ENCODE measurements at places on chromosomes 2 and 18. TPM values are rescaled to one million over a fixed set of nuclear protein-coding genes. Genes with fewer than 3 reads are reported as not detected.

- H3K27ac ChIP-seq = no peak overlapping the region
- no peaks in the 10 kb centered on the region for H3K27me3 ChIP-seq
- peaks cover 50% of the 10 kb centered on the region for H3K4me1 ChIP-seq
- H3K36me3 ChIP-seq = no peaks in the 10 kb centered on the region
These were observed 17.3 kb downstream of the ALPK2 start for GRCh38 chr18:58611395-58612131.

- no peak for DNase-seq
- H3K27ac ChIP-seq = no peak overlapping the region
- H3K4me3 ChIP-seq = no peak overlapping the region
- H3K36me3 ChIP-seq = no peaks in the 10 kb centered on the region
- no peaks in the 10 kb centered on the region for H3K27me3 ChIP-seq
These were observed 136.6 kb downstream of the AGPS start for GRCh38 chr2:177529166-177529565.

TPO gene
- total RNA-seq = not detected

PPP1R1C gene
- total RNA-seq = 3.7 TPM

ASB18 gene
- total RNA-seq = not detected

RIT2 gene
- 1.4 TPM for total RNA-seq

- H3K36me3 ChIP-seq = no peaks in the 10 kb centered on the region
- no peak overlapping the region for H3K4me3 ChIP-seq
- no peaks in the 10 kb centered on the region for H3K4me1 ChIP-seq
- H3K27me3 ChIP-seq = no peaks in the 10 kb centered on the region
These were observed 9.0 kb upstream of the IL18R1 start for GRCh38 chr2:102346381-102347130.

DNA sequence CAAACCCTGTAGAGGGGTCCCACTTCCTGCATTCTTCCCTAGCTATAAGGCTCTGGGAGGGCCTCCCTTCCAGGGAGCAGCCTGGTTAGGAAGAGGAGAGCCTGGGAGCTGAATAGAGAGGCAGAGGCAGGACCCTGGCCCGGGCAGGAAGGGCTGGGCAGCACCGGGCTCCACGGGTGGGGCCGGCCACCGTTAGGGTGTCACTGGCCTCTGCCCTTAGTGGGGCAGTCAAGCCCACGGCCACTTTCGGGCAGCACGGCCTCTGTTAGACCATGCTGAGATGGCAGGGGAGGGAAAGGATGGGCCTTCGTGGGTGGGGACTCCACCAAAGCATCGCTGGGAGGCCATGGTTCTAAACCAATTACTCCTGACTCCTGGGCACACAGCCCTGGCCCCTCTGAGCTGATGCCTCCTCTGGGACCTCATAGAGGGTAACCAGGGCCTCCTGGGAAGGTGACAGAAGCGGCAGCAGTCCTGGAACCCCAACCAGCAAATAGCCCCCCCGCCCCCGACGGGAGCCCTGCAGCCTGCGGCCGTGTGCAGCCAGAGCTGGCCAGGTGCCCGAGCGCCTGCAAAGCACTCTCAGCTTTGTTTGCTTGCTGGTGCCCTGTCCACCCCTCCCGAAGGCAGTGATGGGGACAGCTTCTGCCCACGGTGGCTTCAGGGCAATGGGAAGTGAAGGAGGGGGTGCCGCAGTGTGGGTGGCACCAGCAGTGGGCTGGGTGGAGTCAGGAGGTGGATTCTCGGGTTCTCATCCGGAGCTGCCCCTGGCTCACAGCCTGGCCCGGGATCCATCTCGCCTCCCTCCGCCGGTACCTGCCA, 16.3 kb upstream of the HPCAL1 start:
- H3K27ac ChIP-seq = no peak overlapping the region
- no peak for DNase-seq
- H3K4me1 ChIP-seq = peaks cover 8% of the 10 kb centered on the region
- peaks cover 3% of the 10 kb centered on the region for H3K27me3 ChIP-seq
- H3K4me3 ChIP-seq = no peak overlapping the region
- no peaks in the 10 kb centered on the region for H3K36me3 ChIP-seq

DNA sequence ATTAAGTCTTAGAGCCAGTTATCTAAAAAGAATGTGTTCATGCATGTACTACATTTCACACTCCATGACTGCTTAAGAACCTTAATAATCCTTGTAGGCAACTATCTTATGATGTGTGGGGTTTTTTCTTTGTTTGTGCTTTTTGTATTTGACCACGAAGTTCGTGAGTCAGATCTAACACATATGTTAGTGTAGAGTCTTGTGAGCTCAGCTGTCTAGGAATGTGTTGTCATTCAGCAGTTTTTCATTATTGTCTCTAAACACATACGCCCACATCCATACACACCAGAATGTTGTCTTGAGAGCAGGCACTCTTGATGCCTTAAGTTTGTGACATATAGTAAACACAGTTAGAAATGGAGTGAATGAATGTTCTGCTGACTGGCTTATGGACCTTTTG, 38.4 kb downstream of the CAB39 start:
- H3K27me3 ChIP-seq = peaks cover 2% of the 10 kb centered on the region
- no peak overlapping the region for H3K27ac ChIP-seq
- peaks cover 17% of the 10 kb centered on the region for H3K4me1 ChIP-seq

DNA sequence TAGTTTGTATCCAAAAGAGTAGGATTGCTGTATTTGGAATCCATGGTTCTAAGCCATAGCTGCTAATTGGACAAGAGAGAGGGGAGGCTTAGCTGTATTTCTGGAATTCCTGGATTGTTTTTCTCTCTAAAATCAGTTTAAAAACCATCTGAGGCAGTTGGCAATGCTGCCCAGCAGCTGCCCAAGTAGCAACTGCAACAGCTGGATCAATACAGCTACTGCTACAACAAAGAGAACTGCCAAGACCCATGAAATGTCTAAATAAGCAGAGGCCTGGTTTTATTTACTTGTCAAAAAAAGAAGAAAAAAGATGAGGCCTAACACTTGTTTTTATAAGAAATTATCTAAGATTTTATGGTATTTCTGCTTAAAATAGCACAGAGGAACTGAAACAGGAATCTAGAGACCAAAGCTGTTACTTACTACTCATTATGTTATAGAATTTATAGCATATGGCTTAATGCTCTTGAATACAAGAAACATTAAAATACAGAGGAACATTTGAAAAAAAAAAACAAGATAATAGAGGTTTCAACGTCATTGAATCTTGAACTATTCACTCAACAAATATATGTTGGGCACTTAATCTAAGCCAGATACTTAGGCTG, 39.1 kb downstream of the TMEFF2 start:
- no peaks in the 10 kb centered on the region for H3K27me3 ChIP-seq
- no peaks in the 10 kb centered on the region for H3K36me3 ChIP-seq
- no peak overlapping the region for H3K4me3 ChIP-seq
- DNase-seq = no peak
- H3K4me1 ChIP-seq = peaks cover 11% of the 10 kb centered on the region
- no peak overlapping the region for H3K27ac ChIP-seq

MAPK4 gene
- total RNA-seq = 3.3 TPM

DNA sequence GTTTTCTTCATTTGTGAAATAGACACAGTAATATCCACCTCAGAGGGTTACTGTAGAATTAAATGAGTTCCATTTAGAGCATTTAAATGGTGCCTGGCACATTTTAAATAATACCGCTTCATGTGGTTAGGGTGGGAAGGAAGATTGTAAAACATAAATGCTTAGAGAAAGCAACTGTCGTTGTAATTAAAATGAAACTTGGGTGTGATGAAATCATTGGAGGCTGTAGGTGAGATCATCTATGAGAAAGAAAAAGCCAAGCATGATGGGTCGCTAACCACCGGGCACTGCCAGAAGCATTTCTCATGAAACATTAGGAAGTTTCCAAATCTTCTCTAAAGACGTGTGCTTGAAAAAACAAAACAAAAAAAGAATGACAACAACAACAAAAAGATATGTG, 8.2 kb upstream of the SLC39A10 start:
- H3K36me3 ChIP-seq = no peaks in the 10 kb centered on the region
- H3K4me1 ChIP-seq = peaks cover 32% of the 10 kb centered on the region
- H3K27ac ChIP-seq = no peak overlapping the region
- H3K27me3 ChIP-seq = no peaks in the 10 kb centered on the region

- H3K27ac ChIP-seq = 0 out of 2 replicates have a peak overlapping the region, but pooled peaks have one; percentile 27
- peaks cover 37% of the 10 kb centered on the region for H3K4me1 ChIP-seq
- no peak overlapping the region for H3K4me3 ChIP-seq
- no peaks in the 10 kb centered on the region for H3K27me3 ChIP-seq
- no peak for DNase-seq
- H3K36me3 ChIP-seq = peaks cover 5% of the 10 kb centered on the region
These were observed 73.8 kb downstream of the HDAC4 start for GRCh38 chr2:239326831-239327535.

- H3K4me1 ChIP-seq = peaks cover 6% of the 10 kb centered on the region
- no peak overlapping the region for H3K4me3 ChIP-seq
- peaks cover 39% of the 10 kb centered on the region for H3K36me3 ChIP-seq
- DNase-seq = no peak
These were observed 40.6 kb downstream of the MOB4 start for GRCh38 chr2:197556456-197556855.

LHCGR gene
- total RNA-seq = 0.31 TPM

DNA sequence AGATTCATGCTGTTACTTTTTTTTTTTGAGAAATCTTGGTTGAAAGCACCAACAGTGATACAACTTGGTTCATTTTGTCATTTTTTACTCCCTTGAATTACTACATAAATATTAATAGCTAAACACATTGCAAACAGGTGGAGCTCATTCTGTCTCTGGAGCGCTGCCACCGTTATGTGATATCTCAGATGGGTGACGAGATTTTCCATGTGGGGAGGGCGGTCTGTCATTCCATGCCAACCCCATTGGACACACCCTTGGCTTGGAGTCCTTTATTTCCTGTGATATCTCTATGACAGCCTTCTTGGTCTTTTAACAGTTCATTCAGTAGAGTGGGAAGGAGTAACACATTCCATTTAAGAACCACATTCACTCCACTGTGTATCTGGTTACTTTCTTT, 794.8 kb downstream of the SATB2 start:
- H3K27me3 ChIP-seq = no peaks in the 10 kb centered on the region
- H3K27ac ChIP-seq = no peak overlapping the region
- no peak overlapping the region for H3K4me3 ChIP-seq
- H3K4me1 ChIP-seq = no peaks in the 10 kb centered on the region
- no peak for DNase-seq

SPP2 gene
- not detected for total RNA-seq

ABHD1 gene
- 0.62 TPM for total RNA-seq

DNA sequence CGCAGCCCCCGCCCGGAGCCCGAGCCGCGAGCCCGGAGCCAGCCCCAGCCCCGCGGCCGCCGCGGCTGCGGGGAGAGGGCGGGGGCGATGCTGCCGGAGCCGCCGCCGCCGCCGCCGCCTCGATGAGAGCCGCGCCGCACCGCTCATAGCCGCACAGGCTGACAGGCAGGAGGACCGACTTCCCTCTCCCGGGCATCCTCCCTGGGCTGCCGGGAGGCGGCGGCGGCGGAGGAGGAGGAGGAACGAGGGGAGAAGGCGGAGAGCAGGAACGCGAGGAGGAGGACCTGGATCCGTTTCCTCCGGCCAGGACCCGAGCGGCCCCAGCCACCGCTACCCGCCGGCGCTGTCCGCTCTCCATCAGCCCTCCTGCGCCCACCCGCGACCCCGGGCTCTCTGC, 370 bp downstream of the KLHL29 start:
- no peak overlapping the region for H3K27ac ChIP-seq
- peaks cover 42% of the 10 kb centered on the region for H3K4me1 ChIP-seq
- peaks cover 69% of the 10 kb centered on the region for H3K27me3 ChIP-seq
- no peaks in the 10 kb centered on the region for H3K36me3 ChIP-seq
- peak; percentile 49 for DNase-seq
- peak overlapping the region; percentile 47 for H3K4me3 ChIP-seq

- no peaks in the 10 kb centered on the region for H3K36me3 ChIP-seq
- H3K27me3 ChIP-seq = peaks cover 37% of the 10 kb centered on the region
- peaks cover 7% of the 10 kb centered on the region for H3K4me1 ChIP-seq
- no peak overlapping the region for H3K27ac ChIP-seq
These were observed 29.5 kb downstream of the MARCO start for GRCh38 chr2:118971245-118972122.

GRCh38 chr18:80197528-80197927, 49.8 kb downstream of the PARD6G start:
- no peak for DNase-seq
- no peaks in the 10 kb centered on the region for H3K36me3 ChIP-seq
- H3K4me1 ChIP-seq = peaks cover 50% of the 10 kb centered on the region
- H3K27me3 ChIP-seq = no peaks in the 10 kb centered on the region
- peak overlapping the region; percentile 69 for H3K27ac ChIP-seq
- H3K4me3 ChIP-seq = no peak overlapping the region

DNA sequence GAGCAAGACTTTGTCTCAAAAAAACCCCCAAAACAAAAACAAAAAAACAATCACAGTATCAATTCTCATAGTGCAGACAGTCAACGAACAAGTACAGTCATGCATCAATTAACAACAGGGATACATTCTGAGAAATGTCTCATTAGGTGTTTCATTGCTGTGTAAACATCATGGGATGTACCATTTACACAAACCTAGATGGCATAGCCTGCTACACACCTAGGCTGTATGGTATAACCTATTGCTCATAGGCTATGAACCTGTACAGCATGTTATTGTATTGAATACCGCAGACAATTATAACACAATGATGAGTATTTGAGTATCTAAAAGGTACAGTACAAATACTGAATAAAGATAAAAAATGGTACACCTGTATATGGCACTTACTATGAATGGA, 67.8 kb upstream of the LMAN1 start:
- no peak overlapping the region for H3K4me3 ChIP-seq
- no peak for DNase-seq
- H3K27ac ChIP-seq = no peak overlapping the region
- H3K27me3 ChIP-seq = no peaks in the 10 kb centered on the region
- no peaks in the 10 kb centered on the region for H3K36me3 ChIP-seq
- H3K4me1 ChIP-seq = no peaks in the 10 kb centered on the region

DNA sequence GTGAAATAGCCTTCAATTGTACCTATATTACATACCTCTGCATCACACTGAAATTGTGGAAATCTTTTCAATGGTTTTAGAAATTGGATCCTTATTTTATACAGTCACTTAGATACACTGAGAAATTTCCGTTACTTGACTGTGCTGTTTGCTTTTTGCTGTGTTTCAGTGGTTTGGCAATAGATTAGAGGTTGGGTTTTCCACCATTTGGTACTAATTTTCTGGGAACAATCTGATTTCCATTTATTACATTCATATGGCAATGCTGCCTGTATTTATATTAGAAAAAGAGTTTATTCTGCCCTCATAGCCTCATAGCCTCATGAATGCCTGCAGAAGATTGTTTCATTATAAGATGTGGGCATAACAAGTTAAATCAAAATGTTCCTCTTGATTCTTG, 285.0 kb downstream of the GULP1 start:
- no peaks in the 10 kb centered on the region for H3K27me3 ChIP-seq
- H3K4me1 ChIP-seq = peaks cover 5% of the 10 kb centered on the region
- H3K4me3 ChIP-seq = no peak overlapping the region
- H3K36me3 ChIP-seq = no peaks in the 10 kb centered on the region

- H3K27ac ChIP-seq = no peak overlapping the region
- no peak overlapping the region for H3K4me3 ChIP-seq
- DNase-seq = no peak
- H3K4me1 ChIP-seq = no peaks in the 10 kb centered on the region
These were observed 435.4 kb downstream of the BCL11A start for GRCh38 chr2:60118061-60118460.

DNA sequence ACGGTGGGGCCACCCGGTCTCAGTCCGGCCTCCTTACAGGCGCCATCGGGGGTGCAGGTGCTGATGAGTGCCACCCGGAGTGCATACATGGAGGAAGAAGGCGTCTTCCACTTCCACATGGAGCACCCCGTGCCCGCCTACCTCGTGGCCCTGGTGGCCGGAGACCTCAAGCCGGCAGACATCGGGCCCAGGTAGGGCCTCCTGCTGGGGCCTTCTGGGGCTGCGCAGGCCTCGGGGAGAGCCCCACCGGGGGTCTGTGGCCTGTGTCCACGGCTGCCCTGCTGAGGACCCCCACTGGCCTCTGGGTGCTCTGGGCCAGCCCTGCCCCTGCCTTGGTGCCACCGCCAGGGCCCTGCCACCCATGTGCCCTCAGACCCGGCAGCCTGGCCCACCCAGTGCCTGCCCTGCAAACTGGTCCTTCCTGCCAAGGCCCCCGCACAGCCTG, 4.8 kb downstream of the RNPEPL1 start:
- H3K27ac ChIP-seq = no peak overlapping the region
- no peak overlapping the region for H3K4me3 ChIP-seq
- no peak for DNase-seq
- no peaks in the 10 kb centered on the region for H3K4me1 ChIP-seq
- no peaks in the 10 kb centered on the region for H3K36me3 ChIP-seq

All from WTC11 (cell line).